Naive thymus-derived CD4-positive, alpha-beta T cell (primary cell): ENCODE measurements at places on chromosomes 11 and 22. TPM values are rescaled to one million over a fixed set of nuclear protein-coding genes. Genes with fewer than 3 reads are reported as not detected.
A peak's percentile ranks its signal among the peaks of the same experiment; 100 is the strongest.

RPS13 gene
- total RNA-seq, result 2,522 TPM

DNA sequence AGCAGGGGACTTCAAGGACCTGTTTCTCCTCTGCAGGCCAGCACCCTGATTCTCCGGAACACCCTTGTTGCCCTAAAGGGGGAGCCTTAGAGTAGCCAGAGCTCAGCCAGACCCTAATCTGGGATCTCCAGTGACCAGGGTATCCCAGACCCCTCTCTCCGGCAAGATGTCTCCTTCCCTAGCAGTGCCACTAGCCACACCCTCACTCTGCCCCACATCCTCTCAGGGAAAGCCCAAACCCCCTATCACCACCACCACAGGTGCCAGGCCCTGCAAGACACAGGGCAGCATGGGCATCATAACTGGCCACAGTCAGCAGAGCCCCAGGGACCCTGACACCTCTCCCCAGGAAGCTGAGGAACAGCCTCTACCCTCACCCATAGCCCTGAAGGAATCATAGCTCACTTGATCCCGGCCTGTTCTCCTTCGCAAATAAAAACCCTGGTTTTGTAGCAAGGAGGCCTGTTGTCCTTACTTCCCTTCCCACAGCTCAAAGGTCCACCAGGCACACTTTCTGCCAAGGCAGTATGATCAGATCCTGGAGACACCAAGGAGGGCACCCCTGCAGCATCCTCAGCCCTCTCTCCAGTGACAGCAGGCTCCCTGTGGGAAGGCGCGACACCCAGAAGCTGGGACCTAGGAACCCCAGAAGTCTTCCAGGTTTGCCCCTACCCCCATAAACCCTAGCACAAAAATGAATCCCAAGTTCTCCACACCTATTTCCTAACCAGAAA lies 4.6 kb downstream of the CFL1 start:
- H3K27ac ChIP-seq, result no peak overlapping the region
- H3K4me1 ChIP-seq, result peaks cover 16% of the 10 kb centered on the region
- H3K4me3 ChIP-seq, result no peak overlapping the region
- no peaks in the 10 kb centered on the region for H3K27me3 ChIP-seq
- DNase-seq, result no peak

- H3K4me1 ChIP-seq, result peaks cover 25% of the 10 kb centered on the region
- peaks cover 7% of the 10 kb centered on the region for H3K36me3 ChIP-seq
- H3K27ac ChIP-seq, result peak overlapping the region; percentile 99
These were observed 1.1 kb downstream of the FCHSD2 start for GRCh38 chr11:73141031-73141308.

DNA sequence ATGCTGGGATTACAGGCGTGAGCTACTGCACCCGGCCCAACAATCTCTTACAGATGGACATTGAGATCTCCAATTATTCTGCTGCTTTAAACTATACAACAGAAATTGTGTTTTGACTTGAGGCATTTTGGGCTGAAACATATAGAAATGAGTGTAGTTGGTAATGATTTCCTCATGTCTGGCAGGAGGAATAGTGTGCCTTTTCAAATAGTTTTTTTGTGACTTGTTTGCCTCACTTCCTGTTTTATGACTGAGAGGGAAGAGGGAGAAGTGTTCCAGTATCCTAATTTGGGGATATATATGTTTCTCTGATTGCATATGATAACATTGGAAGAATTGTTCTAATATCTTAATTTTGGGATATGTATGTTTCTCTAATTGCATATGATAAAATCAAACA lies 40.2 kb downstream of the EP300 start:
- no peak overlapping the region for H3K27ac ChIP-seq
- peaks cover 83% of the 10 kb centered on the region for H3K36me3 ChIP-seq
- no peaks in the 10 kb centered on the region for H3K27me3 ChIP-seq
- no peak overlapping the region for H3K4me3 ChIP-seq

GRCh38 chr11:961921-962320 lies 36.3 kb downstream of the AP2A2 start:
- H3K4me1 ChIP-seq, result no peaks in the 10 kb centered on the region
- H3K36me3 ChIP-seq, result peaks cover 6% of the 10 kb centered on the region
- no peaks in the 10 kb centered on the region for H3K27me3 ChIP-seq
- DNase-seq, result no peak
- H3K4me3 ChIP-seq, result no peak overlapping the region

GRCh38 chr11:7981619-7982157 lies 5.4 kb upstream of the EIF3F start:
- H3K36me3 ChIP-seq, result no peaks in the 10 kb centered on the region
- no peaks in the 10 kb centered on the region for H3K27me3 ChIP-seq
- no peak overlapping the region for H3K4me3 ChIP-seq
- no peak for DNase-seq

CEND1 gene
- 2.3 and 2.6 TPM in 2 replicates for total RNA-seq

DNA sequence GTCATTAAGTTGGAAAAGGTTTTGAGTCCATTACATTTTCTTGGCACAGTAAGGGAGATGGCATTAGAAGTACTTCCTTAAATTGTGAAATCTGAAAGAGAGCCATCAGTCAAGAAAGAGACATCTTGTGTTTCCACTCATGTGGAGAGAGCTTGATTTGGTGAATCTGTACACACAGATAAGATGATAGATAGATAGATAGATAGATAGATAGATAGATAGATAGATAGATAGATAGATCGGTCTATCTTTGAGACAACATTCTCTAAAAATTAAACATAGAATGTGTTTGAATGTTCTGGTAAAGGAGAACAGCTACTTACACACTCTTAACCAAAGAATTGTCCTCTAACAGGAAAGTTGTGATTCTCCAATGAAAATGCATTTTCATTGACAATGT lies 76.2 kb downstream of the TTC17 start:
- H3K27me3 ChIP-seq, result no peaks in the 10 kb centered on the region
- no peaks in the 10 kb centered on the region for H3K4me1 ChIP-seq
- H3K4me3 ChIP-seq, result no peak overlapping the region
- H3K36me3 ChIP-seq, result peaks cover 38% of the 10 kb centered on the region
- DNase-seq, result no peak
- no peak overlapping the region for H3K27ac ChIP-seq

ALDH3B2 gene
- not detected for total RNA-seq

BBOX1 gene
- total RNA-seq, result not detected

GRCh38 chr11:43952401-43953342 lies 10.2 kb downstream of the C11orf96 start:
- H3K4me3 ChIP-seq, result no peak overlapping the region
- no peaks in the 10 kb centered on the region for H3K36me3 ChIP-seq

- H3K4me1 ChIP-seq, result peaks cover 9% of the 10 kb centered on the region
- no peak overlapping the region for H3K27ac ChIP-seq
- no peak overlapping the region for H3K4me3 ChIP-seq
- peaks cover 2% of the 10 kb centered on the region for H3K36me3 ChIP-seq
- no peak for DNase-seq
These were observed 1.1 kb upstream of the APOA1 start for GRCh38 chr11:116838321-116839084.

GRCh38 chr11:8839957-8840945 lies 70.7 kb upstream of the AKIP1 start:
- no peak overlapping the region for H3K4me3 ChIP-seq
- no peaks in the 10 kb centered on the region for H3K4me1 ChIP-seq
- no peaks in the 10 kb centered on the region for H3K27me3 ChIP-seq
- no peaks in the 10 kb centered on the region for H3K36me3 ChIP-seq

GRCh38 chr11:17652556-17652955 lies 66.8 kb upstream of the MYOD1 start:
- H3K4me3 ChIP-seq, result no peak overlapping the region
- no peaks in the 10 kb centered on the region for H3K4me1 ChIP-seq
- H3K36me3 ChIP-seq, result no peaks in the 10 kb centered on the region
- H3K27ac ChIP-seq, result no peak overlapping the region
- H3K27me3 ChIP-seq, result peaks cover 2% of the 10 kb centered on the region

GRCh38 chr11:63613517-63614135 lies 607 bp downstream of the PLAAT3 start:
- peak; percentile 38 for DNase-seq
- H3K4me3 ChIP-seq, result peak overlapping the region; percentile 75
- H3K4me1 ChIP-seq, result no peaks in the 10 kb centered on the region
- H3K27ac ChIP-seq, result peak overlapping the region; percentile 35

DNA sequence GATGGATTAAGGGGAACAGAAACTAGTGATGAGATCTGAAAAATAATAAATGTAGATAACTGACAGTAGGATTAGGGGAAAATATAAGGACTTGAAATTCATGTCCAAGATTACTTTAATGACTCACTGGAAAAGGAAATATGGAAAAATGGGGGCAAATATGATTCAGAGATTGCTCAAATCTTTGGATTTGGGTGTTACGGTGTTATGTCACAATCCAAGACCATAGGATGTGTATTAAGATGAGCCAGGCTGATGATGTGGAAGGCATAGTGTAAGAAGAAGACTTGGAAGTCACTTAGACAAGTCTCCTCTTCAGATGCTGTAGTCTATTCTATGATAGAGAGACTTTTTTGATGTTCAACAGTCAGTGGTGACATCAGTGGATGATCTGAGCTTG lies 323.7 kb downstream of the LUZP2 start:
- H3K4me1 ChIP-seq, result no peaks in the 10 kb centered on the region
- no peak overlapping the region for H3K4me3 ChIP-seq
- no peak overlapping the region for H3K27ac ChIP-seq

GRCh38 chr11:65189191-65189590 lies 7.5 kb downstream of the CAPN1 start:
- no peaks in the 10 kb centered on the region for H3K4me1 ChIP-seq
- no peaks in the 10 kb centered on the region for H3K36me3 ChIP-seq
- no peaks in the 10 kb centered on the region for H3K27me3 ChIP-seq
- no peak for DNase-seq

MAPK11 gene
- 4.5 TPM for total RNA-seq

MAPK8IP1 gene
- total RNA-seq, result 0.65 TPM

MN1 gene
- 0.38 TPM for total RNA-seq

DNA sequence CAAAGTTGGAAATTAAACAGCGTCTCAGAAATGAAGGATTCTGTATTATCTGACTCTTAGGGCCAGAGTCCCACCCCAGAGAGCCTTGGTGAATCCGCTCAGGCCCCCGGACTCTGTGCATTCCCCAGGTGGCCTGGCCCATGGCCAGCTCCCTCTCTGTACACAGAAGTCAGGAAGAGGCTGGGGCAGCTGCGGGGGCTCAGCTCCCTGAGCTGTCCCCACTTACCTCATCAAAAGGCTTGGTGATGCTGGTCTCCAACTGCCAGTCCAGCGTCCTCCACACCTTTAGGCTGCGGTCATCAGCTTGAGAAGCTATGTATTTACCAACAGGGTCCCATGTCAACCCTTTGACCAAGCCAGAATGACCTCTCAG lies 35.0 kb downstream of the HIRA start:
- peaks cover 20% of the 10 kb centered on the region for H3K36me3 ChIP-seq
- H3K27me3 ChIP-seq, result no peaks in the 10 kb centered on the region
- H3K4me3 ChIP-seq, result no peak overlapping the region
- no peak overlapping the region for H3K27ac ChIP-seq
- DNase-seq, result no peak
- H3K4me1 ChIP-seq, result no peaks in the 10 kb centered on the region

- H3K36me3 ChIP-seq, result no peaks in the 10 kb centered on the region
- H3K27me3 ChIP-seq, result no peaks in the 10 kb centered on the region
- H3K4me1 ChIP-seq, result no peaks in the 10 kb centered on the region
- no peak overlapping the region for H3K27ac ChIP-seq
These were observed 201.9 kb downstream of the DDX10 start for GRCh38 chr11:108866781-108867180.

DNA sequence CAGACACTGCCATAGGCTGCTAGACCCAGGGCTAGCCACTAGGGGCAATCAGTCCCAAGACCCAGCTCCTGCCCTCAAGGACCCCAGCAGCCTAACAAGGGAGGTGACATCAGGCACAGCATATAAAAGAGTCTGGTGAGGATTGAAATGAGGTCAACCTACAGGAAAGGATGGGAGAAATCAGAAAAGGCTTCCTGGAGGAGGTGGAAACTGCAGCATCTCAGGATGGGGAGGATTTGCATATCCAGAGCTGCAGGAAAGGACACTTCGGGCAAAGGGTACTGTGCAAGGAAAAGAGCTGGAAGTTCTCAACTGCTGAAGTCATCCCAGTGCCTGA lies 2.9 kb upstream of the ARFGAP2 start:
- H3K27ac ChIP-seq, result no peak overlapping the region
- peaks cover 24% of the 10 kb centered on the region for H3K4me1 ChIP-seq
- DNase-seq, result peak; percentile 35
- H3K36me3 ChIP-seq, result no peaks in the 10 kb centered on the region
- H3K4me3 ChIP-seq, result no peak overlapping the region

- no peaks in the 10 kb centered on the region for H3K27me3 ChIP-seq
- H3K4me1 ChIP-seq, result peaks cover 2% of the 10 kb centered on the region
- no peak overlapping the region for H3K4me3 ChIP-seq
- H3K36me3 ChIP-seq, result no peaks in the 10 kb centered on the region
- no peak for DNase-seq
These were observed 54.0 kb downstream of the UVRAG start for GRCh38 chr11:75868990-75869389.

OR5B21 gene
- total RNA-seq, result not detected

- H3K4me3 ChIP-seq, result no peak overlapping the region
- DNase-seq, result no peak
- no peaks in the 10 kb centered on the region for H3K27me3 ChIP-seq
- no peak overlapping the region for H3K27ac ChIP-seq
- no peaks in the 10 kb centered on the region for H3K4me1 ChIP-seq
- no peaks in the 10 kb centered on the region for H3K36me3 ChIP-seq
These were observed 858.8 kb downstream of the METTL15 start for GRCh38 chr11:28966951-28967350.

- H3K4me1 ChIP-seq, result peaks cover 17% of the 10 kb centered on the region
- H3K27ac ChIP-seq, result no peak overlapping the region
- H3K36me3 ChIP-seq, result no peaks in the 10 kb centered on the region
- no peak overlapping the region for H3K4me3 ChIP-seq
- DNase-seq, result peak; percentile 80
These were observed 14.8 kb upstream of the RPS3 start for GRCh38 chr11:75384438-75385080.

GRCh38 chr11:90698238-90698637 lies 475.4 kb upstream of the CHORDC1 start:
- no peak overlapping the region for H3K4me3 ChIP-seq
- no peak overlapping the region for H3K27ac ChIP-seq
- H3K4me1 ChIP-seq, result no peaks in the 10 kb centered on the region

DNA sequence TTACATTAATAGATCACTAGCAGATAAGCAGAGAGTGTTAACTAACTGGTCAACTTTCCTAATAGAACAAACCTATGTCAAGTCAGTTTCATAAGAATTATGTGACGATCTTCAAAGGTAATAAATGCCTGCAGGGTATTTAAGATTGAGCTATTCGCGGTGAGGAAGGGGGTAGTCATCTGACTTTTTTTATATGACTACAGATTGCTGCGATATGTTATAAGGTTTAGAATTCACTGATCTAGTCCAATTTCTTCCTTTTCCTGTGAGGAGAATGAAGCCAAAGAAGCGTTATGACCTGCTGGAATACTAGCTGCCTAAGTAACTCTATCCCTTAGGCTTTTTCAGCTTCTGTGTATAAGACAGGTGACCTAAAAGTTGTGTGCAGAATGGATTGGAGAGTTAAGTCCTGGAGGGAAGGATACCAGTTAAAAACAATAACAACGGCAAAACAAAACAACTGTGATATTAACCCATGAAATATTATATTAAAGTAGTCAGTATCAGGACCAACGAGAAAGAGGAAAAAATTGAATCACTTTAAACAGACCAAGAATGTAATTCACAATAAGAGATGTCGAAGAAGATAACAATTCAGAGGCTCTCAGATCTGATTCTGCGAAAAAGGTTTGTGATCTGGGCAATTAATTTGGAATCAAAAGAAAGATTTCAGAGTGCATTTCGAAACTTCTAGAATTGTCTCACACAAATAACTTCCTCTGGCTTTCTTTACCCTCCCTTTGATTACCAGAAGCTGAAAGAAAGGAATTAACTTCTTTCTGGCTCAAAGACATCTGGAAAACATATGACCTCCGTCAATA lies 630 bp downstream of the CASP4 start:
- peak overlapping the region; percentile 67 for H3K4me3 ChIP-seq
- DNase-seq, result no peak
- peak overlapping the region; percentile 89 for H3K27ac ChIP-seq
- H3K27me3 ChIP-seq, result no peaks in the 10 kb centered on the region
- no peaks in the 10 kb centered on the region for H3K36me3 ChIP-seq
